ENCODE measurements at places on chromosomes 5 and 9.

GRCh38 chr9:85528607-85529006 is 213.1 kb downstream of the AGTPBP1 start:
- DNase-seq, result no peak

DNA sequence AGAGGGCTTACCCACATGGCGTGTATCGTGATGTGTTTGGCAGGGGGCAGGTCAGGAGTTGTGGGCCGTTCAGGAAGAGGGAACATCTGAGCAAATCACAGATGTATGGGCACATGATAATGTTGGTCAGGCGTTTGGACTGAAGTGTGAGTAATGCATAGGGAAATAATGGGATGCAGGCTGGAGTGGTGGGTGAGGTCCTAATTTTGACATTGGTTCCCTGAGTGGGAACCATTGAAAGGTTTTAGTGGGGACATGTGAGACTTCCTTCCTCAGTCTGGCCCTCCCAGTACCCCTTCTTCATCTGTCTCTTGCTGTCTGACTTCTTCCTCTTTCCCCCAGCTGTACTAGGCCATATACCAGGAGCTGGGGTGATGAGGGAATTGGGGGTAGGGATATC is 7.6 kb downstream of the OTULIN start:
- DNase-seq, result peak; percentile 43

DNA sequence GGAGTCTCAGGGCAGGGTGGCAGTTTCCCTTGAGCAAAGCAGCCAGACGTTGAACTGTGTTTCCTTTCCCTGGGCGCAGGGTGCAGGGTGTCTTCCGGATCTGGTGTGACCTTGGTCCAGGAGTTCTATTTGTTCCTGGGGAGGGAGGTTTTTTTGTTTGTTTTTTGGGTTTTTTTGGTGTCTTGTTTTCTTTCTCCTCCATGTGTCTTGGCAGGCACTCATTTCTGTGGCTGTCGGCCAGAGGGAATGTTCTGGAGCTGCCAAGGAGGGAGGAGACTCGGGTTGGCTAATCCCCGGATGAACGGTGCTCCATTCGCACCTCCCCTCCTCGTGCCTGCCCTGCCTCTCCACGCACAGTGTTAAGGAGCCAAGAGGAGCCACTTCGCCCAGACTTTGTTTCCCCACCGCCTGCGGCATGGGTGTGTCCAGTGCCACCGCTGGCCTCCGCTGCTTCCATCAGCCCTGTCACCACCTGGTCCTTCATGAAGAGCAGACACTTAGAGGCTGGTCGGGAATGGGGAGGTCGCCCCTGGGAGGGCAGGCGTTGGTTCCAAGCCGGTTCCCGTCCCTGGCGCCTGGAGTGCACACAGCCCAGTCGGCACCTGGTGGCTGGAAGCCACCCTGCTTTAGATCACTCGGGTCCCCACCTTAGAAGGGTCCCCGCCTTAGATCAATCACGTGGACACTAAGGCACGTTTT is 3.5 kb upstream of the PHYHD1 start:
- DNase-seq, result no peak

- no peak for DNase-seq
These were observed 41.0 kb downstream of the CEP120 start for GRCh38 chr5:123382252-123382651.

DNA sequence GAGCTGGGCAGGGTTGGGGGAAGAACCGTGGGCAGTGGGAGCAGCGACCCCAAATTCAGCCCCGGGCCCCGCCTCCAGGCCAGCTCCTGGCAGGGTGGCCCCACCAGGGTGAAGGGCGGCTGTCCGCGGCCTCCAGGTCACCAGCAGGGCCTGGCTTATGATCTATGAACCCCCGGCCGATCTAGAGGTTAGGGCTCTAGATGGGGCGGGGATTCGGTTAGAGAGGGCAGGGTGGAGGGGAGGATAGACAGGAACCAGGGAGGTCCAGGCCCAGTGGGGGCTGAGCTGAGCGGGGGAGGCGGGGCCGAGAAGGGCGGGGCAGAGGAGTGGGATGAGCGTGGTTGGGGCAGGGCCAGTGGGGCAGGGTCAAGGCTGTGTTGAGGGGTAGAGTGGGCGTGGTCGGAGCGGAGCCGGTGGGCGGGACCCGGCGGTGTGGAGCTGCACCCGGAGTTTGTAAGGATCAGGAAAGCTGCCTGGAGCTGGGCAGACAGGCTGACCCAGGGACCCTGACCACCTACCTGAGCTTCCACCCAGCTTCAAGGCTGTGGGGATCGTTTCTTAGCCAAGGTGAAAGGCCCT is 29.3 kb upstream of the OBP2B start:
- DNase-seq, result peak; percentile 42

DNA sequence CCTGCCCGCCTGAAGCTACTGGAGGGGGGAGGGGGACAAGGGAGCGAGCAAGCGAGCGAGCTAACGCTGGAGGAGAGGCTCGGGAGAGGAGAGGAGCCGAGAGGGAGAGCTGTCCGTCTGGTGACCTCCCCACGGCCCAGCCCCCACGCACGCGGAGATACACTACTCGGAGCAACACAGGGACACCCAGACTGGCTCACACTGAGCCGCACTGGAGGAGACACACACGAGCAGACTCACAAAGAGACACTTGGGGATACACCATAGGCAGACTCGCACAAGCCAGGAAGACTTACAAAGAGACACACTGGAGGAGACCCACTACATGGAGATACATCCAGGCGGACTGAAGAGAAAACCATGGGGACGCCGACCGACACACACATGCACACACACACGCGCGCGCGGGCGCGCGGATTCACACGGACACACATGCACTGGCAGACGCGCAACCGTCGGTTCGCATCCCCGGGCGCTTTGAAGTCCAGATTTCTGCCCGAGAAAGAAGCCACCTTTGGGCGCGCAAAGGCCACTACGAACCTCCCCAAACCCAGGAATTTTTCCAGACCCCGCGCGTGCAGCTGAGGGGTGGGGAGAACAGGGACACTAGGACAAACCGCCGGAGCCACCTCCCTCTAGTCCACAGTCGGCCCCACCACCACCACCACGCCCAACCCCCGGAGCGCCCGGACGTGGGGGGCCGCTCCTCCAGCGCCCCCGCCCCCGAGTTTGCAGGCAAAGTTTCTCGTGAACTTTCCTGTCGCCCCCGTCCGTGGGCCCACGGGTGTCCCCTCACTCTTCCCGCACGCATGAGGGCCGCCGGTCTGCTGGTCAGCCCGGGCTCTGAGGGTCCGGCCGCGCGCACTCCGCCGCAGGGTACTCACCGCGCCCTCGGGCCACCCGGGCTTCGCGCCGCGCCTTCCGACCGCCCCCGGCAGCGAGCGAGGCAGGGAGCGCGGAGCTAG is 571 bp downstream of the CNTFR start:
- no peak for DNase-seq

- no peak for DNase-seq
These were observed 35.5 kb downstream of the POU5F2 start for GRCh38 chr5:93705896-93706295.

DNA sequence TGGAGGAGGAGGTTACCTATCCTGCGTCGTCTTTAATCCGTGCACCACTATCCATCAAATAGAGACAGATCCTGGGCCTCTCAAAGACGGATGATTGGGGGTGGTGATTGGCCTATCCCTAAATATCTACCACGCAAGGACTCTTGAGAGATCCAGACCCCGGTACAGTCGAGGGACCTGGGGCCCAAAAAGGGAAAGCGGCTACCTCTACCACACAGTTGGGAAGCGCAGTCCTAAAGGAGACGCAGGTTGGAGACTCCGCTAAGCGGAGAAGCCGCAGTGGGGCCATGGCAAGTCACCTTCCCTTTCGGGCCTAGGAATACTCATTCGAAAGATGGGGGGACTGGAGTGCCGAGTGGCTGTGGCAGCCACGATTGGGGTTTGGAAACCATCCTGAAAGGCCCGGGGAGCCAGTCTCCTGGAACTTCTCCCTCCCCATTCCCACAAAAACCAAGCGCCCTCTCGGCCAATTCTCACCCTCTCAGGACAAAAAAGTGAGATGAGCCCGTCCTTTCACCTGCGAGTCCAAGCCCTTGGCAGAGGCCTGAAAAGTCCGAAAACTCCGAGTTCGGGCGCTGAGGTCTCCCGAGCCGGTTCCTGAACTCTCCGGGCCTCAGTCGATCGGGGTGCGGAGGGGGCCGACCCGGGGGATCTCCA is 499 bp upstream of the FOXE1 start:
- no peak for DNase-seq

All from suppressor macrophage treated with lipopolysaccharide for 4 hours (primary cell).